Stimulated activated CD8-positive, alpha-beta memory T cell treated with anti-CD3 and anti-CD28 coated beads, Interleukin-4, amount 100 ng/mL, for 4 hours (primary cell): ENCODE measurements at places on chromosomes 1 and 21.

DNA sequence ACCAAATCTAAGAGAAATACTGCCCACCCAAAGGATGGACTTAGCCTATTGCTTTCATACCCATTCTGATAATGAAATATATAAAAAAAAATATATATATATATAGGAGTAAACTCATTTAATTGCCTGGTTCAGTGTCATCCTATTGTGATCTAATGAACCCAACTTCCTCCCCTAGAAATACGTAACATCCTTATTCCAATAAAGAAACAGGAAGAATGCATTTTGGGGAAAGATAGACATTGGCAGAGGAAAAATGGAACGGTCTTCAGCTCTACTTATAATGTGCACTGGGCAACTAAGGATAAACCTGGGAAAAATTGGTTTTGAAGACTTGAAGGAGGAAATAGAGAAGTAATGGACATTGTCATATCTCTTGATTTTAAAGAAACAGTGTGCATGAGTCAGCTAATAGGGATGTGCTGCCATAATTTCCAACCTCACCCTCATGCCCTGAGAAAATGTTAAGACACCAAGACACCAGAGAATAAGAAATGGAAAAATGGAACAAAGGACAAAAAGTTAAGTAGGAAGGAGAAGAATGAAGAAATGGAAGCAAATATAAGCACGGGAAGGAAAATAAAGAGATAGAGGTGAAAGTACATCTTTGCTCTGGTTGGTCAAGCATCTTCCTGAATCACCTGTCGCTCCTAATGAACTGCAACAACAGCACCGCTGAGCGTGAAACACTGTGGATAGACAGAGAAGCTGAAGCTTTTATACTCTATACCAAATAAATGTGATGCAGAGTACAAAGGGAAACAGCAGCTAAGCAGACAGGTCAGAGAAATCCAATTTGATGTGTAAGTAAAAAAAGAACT, 5.4 kb downstream of the UBR4 start:
- DNase-seq, result no peak

DNA sequence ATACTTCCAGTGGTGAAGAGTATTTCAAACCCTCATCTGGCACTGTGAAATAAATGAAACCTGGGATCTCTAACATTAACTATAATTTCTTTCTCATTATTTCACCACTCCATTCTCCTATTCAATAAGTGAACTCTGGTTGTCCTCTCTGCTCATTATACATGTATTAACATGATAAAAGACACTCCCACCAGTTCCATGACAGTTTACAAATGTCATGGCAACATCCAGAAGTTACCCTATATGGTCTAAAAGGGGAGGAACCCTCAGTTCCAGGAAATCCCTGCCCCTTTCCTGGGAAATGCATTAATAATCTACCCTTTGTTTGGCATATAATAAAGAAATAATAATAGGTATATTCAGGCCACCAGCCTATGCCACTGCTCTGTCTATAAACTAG, 62.7 kb upstream of the BRINP3 start:
- DNase-seq, result no peak

DNA sequence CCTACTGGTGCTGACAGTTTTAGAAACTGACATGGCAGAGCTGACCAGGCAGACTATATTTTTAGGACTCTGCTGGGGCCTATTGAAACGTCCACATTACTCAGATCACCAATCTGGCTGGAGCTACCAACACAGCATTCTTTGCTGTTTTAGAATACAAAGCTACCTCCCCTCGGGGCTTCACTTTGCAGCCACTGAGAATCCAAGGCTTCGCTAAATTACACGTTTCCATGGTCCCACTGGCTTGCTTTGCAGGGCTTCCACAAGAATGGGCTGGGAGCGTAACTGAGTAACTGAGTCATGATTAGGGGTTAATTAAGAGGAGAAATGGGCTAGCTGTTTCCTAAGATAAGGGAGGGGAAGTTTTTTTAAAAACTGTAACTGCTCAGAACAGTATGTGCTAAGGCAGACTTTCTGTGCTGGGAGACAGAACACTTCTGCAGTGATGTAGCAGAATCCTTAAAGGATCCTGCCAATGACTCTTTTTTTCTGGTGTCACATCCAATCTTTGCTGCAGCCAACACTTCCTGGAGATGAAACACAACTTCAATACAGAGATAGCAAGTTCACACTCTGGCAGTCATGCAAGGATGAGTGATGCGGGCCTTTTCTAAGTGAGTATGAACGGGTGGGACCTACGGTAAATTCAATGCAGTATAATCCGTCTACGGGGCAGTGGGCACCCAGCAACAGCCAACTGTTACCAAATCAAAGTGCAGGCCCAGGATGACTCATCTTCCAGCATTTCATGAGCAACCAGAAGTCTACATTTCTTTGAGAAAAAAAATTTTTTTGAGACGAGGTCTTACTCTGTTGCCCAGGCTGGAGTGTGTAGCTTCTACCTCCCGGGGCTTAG, 21.5 kb downstream of the NDUFS5 start:
- no peak for DNase-seq

DNA sequence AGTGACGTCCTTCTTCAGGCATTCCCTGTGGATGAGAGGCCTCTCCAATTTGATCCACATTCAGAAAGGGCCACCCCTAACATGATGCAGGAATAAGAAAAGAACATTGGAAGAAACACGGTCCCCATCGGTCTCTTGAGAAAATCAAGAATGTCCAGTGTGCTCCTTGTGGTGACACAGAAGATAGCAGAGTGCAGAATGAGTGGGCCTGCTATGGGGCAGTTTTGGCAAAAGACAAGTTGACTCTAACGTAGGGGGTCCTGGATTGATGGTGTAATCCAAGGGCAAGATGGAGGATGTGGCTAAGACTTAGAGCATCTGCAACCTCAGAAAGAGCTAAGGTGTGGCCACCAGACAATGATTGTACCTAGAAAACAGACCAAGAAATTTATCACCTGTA, 45.1 kb upstream of the COP1 start:
- DNase-seq, result no peak

DNA sequence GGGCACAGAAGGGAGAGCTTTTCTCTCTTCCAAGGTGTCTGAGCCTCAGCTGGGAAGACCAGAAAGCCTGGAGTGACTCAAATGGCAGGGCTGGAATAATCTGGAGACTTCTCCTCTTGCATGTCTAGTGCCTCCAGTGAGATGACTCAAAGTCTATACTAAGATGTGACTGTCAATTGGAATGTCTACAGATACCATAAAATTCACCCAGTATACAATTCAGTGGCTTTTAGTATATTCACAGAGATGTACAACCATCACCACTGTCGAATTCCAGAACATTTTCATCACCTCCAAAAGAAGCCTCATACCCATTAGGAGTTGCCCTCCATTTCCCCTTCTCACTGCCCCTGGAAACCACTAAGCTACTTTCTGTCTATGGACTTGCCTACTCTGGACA, 47.9 kb upstream of the CNN3 start:
- DNase-seq, result no peak

- no peak for DNase-seq
Measured at GRCh38 chr1:27391511-27392095, 819 bp upstream of the GPR3 start.

DNA sequence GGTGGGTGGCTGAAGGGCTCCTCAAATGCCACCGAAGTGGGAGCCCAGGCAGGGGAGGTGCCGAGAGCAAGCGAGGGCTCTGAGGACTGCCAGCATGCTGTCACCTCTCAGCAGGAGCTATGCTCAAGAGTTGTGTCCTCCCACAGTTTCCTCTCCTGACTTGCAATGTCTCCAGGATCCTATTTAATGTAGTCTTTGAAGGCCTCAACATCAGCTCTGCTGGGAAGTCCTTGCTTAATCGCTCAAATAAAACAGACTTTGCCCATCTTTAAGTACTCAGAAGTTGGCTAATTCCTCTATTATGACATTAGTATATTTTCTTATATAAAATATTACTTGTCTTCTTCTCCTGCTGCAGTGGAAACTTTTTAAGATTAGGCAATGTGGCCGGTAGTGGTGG, 154.2 kb upstream of the NRIP1 start:
- DNase-seq, result no peak
